ENCODE measurements at places on chromosomes 11 and 22. TPM values are rescaled to one million over a fixed set of nuclear protein-coding genes. Genes with fewer than 3 reads are reported as not detected.

Gene RFPL3
- total RNA-seq, result not detected

Gene PDE2A
- total RNA-seq, result 3.4 TPM

Gene USP2
- 8.5 TPM for total RNA-seq

Gene OR51I1
- total RNA-seq, result not detected
